ENCODE measurements at places on chromosomes 7 and 10. TPM values are rescaled to one million over a fixed set of nuclear protein-coding genes. Genes with fewer than 3 reads are reported as not detected.
A peak's percentile ranks its signal among the peaks of the same experiment; 100 is the strongest.

The ANXA11 gene
- 39.5 TPM for total RNA-seq

The ZC3HAV1 gene
- 11.0 TPM for total RNA-seq

- H3K4me1 ChIP-seq: peaks cover 24% of the 10 kb centered on the region
- no peaks in the 10 kb centered on the region for H3K36me3 ChIP-seq
- H3K4me3 ChIP-seq: no peak overlapping the region
- H3K27me3 ChIP-seq: 0 out of 2 replicates have a peak, but pooled peaks cover 4% of the 10 kb centered on the region
These were observed 37.9 kb upstream of the ADD3 start for GRCh38 chr10:109969760-109970346.

The PDK4 gene
- 1.4 TPM for total RNA-seq

DNA sequence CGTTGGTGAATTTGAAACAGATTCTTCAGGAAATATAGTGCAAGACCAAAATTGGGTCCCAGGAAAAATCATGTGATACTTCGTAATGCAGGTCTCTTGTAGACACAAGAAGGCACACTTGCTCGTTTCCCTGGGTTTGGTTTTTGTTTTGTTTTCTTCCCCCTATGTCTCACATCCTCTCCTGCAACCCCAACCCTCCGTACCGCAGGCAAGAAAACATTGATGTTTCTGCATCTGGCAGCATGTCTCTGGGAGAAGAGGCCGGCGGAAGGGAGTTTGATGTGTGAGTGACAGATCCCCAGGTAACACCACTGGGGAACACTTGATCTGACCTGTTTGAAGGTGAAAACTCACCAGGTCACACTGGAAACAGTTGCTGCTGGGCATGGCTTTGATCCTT lies 718.5 kb downstream of the AUTS2 start:
- peaks cover 6% of the 10 kb centered on the region for H3K4me1 ChIP-seq
- no peak overlapping the region for H3K4me3 ChIP-seq
- no peak overlapping the region for H3K27ac ChIP-seq
- DNase-seq: no peak

DNA sequence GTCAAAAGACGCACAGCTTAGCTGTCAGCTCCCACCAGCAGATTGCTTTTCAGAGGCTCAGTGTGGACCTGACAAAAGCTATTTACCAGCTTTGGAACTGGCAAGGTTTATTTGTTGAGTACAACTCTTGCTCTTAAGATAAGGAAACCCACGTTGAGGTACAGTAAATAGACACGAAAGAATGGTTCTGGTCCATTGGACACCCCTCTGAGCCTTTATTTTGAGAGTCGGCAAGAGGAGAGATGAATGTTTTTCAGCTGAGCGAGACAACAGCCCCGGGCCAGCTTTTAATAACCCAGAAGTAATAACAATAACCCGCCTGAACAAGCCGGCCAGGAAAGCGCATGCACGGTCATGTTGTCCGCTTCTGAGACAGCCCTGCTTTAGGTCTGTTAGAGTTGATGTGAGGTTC lies 49.0 kb downstream of the WNT2 start:
- peaks cover 15% of the 10 kb centered on the region for H3K4me1 ChIP-seq
- no peak overlapping the region for H3K27ac ChIP-seq
- no peaks in the 10 kb centered on the region for H3K36me3 ChIP-seq
- H3K4me3 ChIP-seq: no peak overlapping the region

DNA sequence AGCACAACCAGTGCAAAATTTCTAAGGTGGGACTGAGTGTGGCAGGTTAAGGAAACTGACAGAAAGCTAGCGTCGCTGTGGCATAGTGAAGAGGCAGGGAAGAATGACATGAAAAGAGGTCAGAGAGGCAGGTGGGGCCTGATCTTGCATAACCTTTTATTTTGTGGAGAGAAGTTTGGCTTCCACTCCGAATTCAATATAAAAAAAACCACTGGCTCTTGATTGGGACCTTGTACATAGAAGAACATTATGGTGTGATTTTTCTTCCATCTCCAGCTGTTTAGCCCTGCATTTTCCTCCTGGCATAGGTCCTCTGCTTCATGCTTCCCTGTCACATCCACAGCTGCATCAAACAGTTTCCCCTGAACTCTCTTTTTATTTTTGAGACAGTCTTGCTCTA lies 170.5 kb upstream of the MEOX2 start:
- DNase-seq: no peak
- no peaks in the 10 kb centered on the region for H3K27me3 ChIP-seq
- no peak overlapping the region for H3K4me3 ChIP-seq
- no peak overlapping the region for H3K27ac ChIP-seq
- no peaks in the 10 kb centered on the region for H3K36me3 ChIP-seq

DNA sequence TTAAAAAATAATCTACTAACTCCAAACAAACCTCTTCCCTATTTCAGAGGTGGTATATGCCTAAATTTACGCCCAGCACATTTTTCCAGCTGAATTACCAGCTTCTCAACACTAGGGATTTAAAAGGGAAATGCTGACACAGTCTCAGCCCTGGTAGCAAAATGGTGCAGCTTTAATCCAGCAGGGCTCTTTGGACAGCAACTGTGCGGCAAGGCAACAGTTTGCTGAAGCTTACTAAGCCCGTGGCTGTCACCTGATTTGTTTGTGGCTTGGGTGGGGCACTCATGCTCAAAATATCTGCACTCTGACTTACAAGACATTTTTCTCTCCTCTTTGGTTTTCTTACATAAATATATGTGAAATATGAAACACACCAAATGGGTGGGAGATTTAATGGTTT lies 206.7 kb downstream of the POU6F2 start:
- H3K27me3 ChIP-seq: no peaks in the 10 kb centered on the region
- no peaks in the 10 kb centered on the region for H3K4me1 ChIP-seq
- no peak overlapping the region for H3K4me3 ChIP-seq
- no peak overlapping the region for H3K27ac ChIP-seq
- DNase-seq: no peak
- H3K36me3 ChIP-seq: no peaks in the 10 kb centered on the region

The BAZ1B gene
- 128 TPM for total RNA-seq

The LAMB4 gene
- not detected for total RNA-seq

- DNase-seq: no peak
- H3K27ac ChIP-seq: no peak overlapping the region
- H3K27me3 ChIP-seq: peaks cover 13% of the 10 kb centered on the region
- H3K4me1 ChIP-seq: peaks cover 20% of the 10 kb centered on the region
- H3K36me3 ChIP-seq: no peaks in the 10 kb centered on the region
These were observed 3.8 kb upstream of the GRIFIN start for GRCh38 chr7:2480070-2480408.

- H3K4me3 ChIP-seq: peak overlapping the region; percentile 92
- DNase-seq: peak; percentile 94
- H3K36me3 ChIP-seq: peaks cover 26% of the 10 kb centered on the region
- H3K27ac ChIP-seq: peak overlapping the region; percentile 99
These were observed 783 bp downstream of the ANLN start for GRCh38 chr7:36390199-36391090.

The CCT6A gene
- total RNA-seq: 484 TPM

DNA sequence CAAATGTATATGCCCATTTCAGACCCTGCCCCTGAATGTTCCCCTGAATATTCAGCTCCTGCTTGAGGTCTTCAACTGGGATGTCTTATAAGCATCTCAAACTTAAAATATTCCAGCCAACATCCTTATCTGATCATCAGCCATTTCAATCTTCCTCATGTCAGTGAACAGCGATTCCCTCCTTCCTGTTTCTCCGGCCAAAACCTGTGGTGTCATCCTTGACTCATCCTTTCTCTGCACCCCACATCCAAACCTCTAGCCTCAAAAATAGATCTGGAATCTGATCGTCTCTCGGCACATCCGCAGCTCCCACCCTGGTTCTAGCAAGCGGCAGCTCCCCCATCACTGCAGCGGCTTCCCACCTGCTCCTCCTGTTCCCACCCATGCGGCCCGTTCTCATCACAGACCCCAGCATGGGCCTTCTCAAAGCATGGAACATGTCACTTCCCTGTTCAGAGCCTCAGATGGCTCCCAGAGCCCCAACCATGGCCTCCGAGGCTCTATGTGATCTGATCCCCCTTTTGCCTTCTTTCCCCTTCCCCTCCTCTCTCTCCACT lies 165.7 kb downstream of the HECW1 start:
- H3K4me1 ChIP-seq: no peaks in the 10 kb centered on the region
- peaks cover 17% of the 10 kb centered on the region for H3K27me3 ChIP-seq
- no peak overlapping the region for H3K27ac ChIP-seq
- no peak overlapping the region for H3K4me3 ChIP-seq

DNA sequence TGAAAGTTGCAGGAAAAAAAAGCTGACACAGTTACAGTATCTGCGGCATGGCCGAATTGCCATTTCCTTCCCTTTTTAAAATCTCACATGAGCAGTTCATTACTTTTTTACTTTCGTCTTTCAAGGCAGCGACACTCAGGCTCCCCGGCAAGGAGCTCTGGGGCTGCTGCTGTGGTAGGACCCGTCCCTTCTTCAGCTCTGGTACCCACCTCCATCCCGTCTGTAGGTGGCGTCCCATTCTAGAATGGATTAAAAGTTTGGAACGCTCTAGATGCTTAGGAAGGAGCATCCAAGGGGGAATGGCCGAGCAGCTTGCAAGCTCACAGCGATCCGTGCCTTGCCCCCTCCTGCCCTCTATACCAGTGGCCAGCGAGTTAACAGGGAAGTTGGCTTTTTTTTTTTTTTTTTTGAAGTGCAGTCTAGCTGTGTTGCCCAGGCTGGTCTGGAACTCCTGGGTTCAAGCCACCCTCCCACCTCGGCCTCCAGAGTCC lies 22.8 kb upstream of the TTYH3 start:
- peaks cover 48% of the 10 kb centered on the region for H3K4me1 ChIP-seq
- H3K27ac ChIP-seq: no peak overlapping the region
- H3K36me3 ChIP-seq: no peaks in the 10 kb centered on the region
- no peak overlapping the region for H3K4me3 ChIP-seq
- no peak for DNase-seq
- no peaks in the 10 kb centered on the region for H3K27me3 ChIP-seq

The ST8SIA6 gene
- not detected for total RNA-seq

DNA sequence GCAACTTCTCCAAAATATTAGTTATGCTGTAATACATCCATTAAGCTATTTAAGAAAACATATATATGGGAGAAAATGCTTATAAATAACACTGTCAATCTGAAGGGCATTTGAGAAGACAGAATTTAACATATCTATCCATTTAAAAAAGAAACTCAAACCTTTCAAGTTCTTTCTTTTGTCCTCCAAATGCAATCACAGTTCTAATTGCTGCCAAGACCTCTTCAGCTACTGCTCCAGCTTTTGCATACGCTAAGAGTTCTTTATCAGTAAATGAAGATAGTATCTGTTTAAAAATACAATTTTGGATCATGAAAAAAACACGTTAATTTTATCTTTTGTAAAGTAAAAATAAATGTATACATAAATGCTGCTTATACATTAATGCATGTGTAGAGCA lies 39.6 kb downstream of the ABCB1 start:
- no peaks in the 10 kb centered on the region for H3K4me1 ChIP-seq
- DNase-seq: no peak
- no peaks in the 10 kb centered on the region for H3K36me3 ChIP-seq
- no peak overlapping the region for H3K27ac ChIP-seq

The ZNF239 gene
- total RNA-seq: not detected

DNA sequence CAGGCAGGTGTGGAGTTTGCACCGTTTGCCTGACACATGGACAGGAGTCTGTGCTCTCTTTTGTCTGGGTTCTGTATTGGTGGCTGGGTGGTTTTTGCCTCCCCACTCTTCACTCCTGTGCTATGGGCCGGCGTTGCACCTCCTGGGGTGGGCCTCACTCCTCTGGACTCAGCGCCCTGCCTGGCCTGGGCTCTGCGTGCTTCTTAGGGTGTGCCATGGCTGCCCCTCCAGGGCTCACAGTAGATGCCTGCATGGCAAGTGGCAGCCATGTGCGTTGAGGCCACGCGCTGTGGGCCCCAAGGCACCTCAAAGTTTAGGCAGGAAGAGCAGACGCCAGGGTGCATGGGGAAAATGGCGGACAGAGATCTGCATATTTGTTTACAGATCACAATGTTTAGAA lies 319.8 kb downstream of the ADARB2 start:
- H3K4me1 ChIP-seq: no peaks in the 10 kb centered on the region
- no peaks in the 10 kb centered on the region for H3K36me3 ChIP-seq
- no peaks in the 10 kb centered on the region for H3K27me3 ChIP-seq
- no peak overlapping the region for H3K27ac ChIP-seq

The MBL2 gene
- total RNA-seq: not detected

The SMKR1 gene
- not detected for total RNA-seq

- H3K27me3 ChIP-seq: no peaks in the 10 kb centered on the region
- no peak overlapping the region for H3K4me3 ChIP-seq
- no peaks in the 10 kb centered on the region for H3K4me1 ChIP-seq
- no peak overlapping the region for H3K27ac ChIP-seq
These were observed 43.3 kb downstream of the CADPS2 start for GRCh38 chr7:122842971-122843370.

DNA sequence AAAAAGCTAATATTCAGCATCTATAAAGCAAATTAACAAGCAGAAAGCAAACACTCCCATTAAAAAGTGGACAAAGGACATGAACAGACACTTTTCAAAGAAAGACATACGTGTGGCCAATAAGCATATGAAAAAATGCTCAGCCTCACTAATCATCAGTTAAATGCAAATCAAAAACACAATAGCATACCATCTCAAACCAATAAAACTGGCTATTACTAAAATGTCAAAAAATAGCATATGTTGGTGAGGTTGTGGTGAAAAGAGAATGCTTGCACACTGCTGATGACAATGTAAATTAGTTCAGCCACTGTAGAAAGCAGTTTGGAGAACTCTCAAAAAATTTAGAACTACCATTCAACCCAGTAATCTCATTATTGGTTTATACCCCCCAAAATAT lies 284.6 kb upstream of the KCND2 start:
- no peaks in the 10 kb centered on the region for H3K4me1 ChIP-seq
- H3K36me3 ChIP-seq: no peaks in the 10 kb centered on the region
- H3K27ac ChIP-seq: no peak overlapping the region
- H3K27me3 ChIP-seq: no peaks in the 10 kb centered on the region
- DNase-seq: no peak

The RNF148 gene
- total RNA-seq: not detected

GRCh38 chr7:95798401-95798930 lies 26.1 kb downstream of the DYNC1I1 start:
- H3K36me3 ChIP-seq: no peaks in the 10 kb centered on the region
- H3K27ac ChIP-seq: peak overlapping the region; percentile 52
- H3K4me1 ChIP-seq: peaks cover 42% of the 10 kb centered on the region

DNA sequence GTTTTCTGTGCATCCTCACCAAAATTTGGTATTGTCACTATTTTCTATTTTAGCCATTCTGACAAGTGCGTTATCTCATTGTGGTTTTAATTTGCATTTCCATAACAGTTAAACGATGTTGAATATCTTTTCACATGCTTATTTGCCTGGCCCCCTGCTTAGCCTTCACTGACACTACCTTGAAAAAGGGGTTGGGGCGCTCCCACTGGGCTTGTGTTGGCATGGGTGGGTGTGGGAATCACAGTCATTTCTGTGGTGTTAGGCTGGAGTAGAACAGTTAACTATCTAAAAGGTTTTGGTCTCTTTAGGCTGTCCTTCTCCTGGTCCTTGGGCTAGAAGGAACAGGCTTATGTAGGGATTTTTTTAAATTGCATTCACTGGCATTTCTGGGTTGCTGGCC lies 72.2 kb upstream of the TMEM140 start:
- no peak overlapping the region for H3K4me3 ChIP-seq
- no peak for DNase-seq
- no peaks in the 10 kb centered on the region for H3K36me3 ChIP-seq
- H3K4me1 ChIP-seq: no peaks in the 10 kb centered on the region
- no peak overlapping the region for H3K27ac ChIP-seq

The PRSS2 gene
- not detected for total RNA-seq

Data from SJCRH30 (cell line).